Calu3 (cell line): ENCODE measurements at places on chromosomes 6 and 20. TPM values are rescaled to one million over a fixed set of nuclear protein-coding genes. Genes with fewer than 3 reads are reported as not detected.

Gene PLG
- not detected in 2 replicates for total RNA-seq

Gene NQO2
- 11.5 and 12.0 TPM in 2 replicates for total RNA-seq

Gene LRRC1
- 26.6 TPM in 2 replicates for total RNA-seq

Gene PSORS1C1
- total RNA-seq = 9.4 and 11.0 TPM in 2 replicates

Gene RIMS4
- 0.40 and 0.91 TPM in 2 replicates for total RNA-seq

Gene RBM39
- total RNA-seq = 422 and 479 TPM in 2 replicates

Gene NRN1
- total RNA-seq = not detected in 2 replicates

Gene TMEM217
- 0.99 and 1.5 TPM in 2 replicates for total RNA-seq

Gene CDC5L
- total RNA-seq = 39.2 and 43.4 TPM in 2 replicates

Gene SCRT2
- not detected in 2 replicates for total RNA-seq

Gene SUPT3H
- total RNA-seq = 7.0 and 10.3 TPM in 2 replicates

Gene NKX2-4
- not detected in 2 replicates for total RNA-seq

Gene FRK
- total RNA-seq = 21.1 and 21.2 TPM in 2 replicates

Gene PRL
- total RNA-seq = not detected in 2 replicates

Gene TGIF2
- 39.4 and 48.9 TPM in 2 replicates for total RNA-seq

Gene SUMO4
- total RNA-seq = 1.4 and 2.9 TPM in 2 replicates

Gene ARMC12
- not detected in 2 replicates for total RNA-seq

Gene APMAP
- 29.9 and 30.7 TPM in 2 replicates for total RNA-seq

Gene GHRH
- not detected in 2 replicates for total RNA-seq

Gene RFX6
- not detected in 2 replicates for total RNA-seq

Gene PTPRT
- total RNA-seq = not detected in 2 replicates

Gene TMEM170B
- 1.9 and 2.2 TPM in 2 replicates for total RNA-seq

Gene SLC17A2
- total RNA-seq = not detected in 2 replicates

Gene C4B
- total RNA-seq = 7.8 and 13.4 TPM in 2 replicates

Gene PRKN
- 2.4 and 3.8 TPM in 2 replicates for total RNA-seq

Gene CLVS2
- not detected in 2 replicates for total RNA-seq

Gene ZBTB46
- 2.5 and 3.2 TPM in 2 replicates for total RNA-seq

Gene RBM38
- 29.5 and 32.0 TPM in 2 replicates for total RNA-seq

Gene PHACTR2
- 19.5 and 20.7 TPM in 2 replicates for total RNA-seq

Gene CDC25B
- total RNA-seq = 69.6 and 75.0 TPM in 2 replicates

Gene PLA2G7
- total RNA-seq = 1.9 and 2.1 TPM in 2 replicates
